ENCODE measurements at places on chromosomes 13 and 19.
A peak's percentile ranks its signal among the peaks of the same experiment; 100 is the strongest.

GRCh38 chr19:17936379-17936778 is 3.6 kb downstream of the CCDC124 start:
- no peak for DNase-seq

GRCh38 chr19:28843761-28844492 is 369.0 kb downstream of the UQCRFS1 start:
- DNase-seq, result no peak

DNA sequence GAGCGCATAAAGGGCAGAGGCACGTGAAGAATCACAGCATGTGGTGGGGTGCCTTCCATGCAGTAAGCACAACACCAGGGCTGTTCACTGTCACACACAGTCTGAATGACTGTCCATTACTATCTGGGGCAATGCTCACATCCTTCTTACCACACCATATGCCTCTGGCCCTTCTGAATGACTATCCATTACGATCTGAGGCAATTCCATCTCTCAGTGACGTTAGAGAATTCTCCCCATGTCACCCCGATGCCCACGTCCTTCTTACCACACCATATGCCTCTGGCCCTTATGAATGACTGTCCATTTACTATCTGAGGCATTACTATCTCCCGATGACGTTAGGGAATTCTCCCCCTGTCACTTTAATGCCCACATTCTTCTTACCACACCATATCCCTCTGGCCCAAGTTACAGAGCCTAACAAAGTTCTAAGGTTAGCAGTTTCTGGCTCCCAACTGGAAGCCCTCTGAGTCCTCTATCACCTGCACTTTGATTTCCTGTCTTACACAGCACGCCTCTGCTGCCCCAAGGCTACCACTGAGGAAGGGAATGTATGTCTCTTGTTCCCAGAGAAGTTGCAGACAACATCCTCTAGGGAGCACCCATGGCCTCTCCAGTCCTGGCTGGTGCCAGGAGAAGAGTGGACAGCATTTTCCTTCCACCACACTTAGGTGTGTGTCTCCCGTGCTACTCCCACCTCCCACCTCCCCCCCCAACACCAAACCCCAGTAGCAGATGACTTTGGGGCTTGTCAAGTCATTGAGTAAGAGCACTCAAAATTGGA is 154.8 kb downstream of the COG6 start:
- no peak for DNase-seq

GRCh38 chr13:32889986-32890565 is 126.1 kb upstream of the KL start:
- DNase-seq, result no peak

DNA sequence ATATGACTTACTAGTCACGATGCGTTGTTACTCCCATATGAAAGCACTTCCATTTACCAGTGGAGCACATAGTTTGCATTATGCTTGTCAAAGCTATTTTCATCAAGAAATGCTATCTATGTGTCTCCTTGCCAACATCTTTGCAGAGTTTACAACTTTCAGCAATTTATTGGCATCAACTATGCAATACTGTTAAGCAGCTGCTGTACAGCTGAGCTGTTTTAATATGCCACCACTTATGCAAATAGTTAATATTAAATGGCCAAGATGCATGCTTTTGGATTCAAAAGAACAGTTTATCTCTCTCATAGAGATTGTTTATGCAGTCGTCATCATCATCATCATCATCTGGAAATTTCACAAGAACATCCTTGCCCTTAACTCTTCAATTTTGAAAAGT is 67.9 kb upstream of the KLF5 start:
- no peak for DNase-seq

GRCh38 chr13:76029088-76029487 is 393.0 kb downstream of the LMO7 start:
- DNase-seq, result no peak

- peak; percentile 50 for DNase-seq
These were observed 7.0 kb upstream of the REXO1 start for GRCh38 chr19:1855040-1855827.

- DNase-seq, result no peak
These were observed 6.2 kb upstream of the SMG9 start for GRCh38 chr19:43760941-43761340.

DNA sequence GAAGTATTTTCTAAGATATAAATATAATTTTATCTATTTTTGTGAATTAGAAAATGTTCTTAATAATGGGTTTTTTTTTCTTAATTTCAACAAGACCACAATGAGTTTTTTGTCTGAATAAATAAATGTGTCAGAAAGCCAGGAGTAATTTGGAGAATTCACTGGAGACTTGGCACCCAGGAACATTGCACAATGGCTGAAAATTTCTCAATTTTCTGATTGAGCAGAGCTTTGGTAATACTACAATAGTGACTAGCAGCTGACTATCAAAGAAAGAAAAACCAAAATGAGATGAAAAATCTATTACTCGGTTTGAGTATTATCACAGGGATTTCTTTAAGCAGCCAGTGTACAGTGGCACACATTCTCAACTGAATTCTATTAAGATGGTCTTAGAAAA is 394.4 kb upstream of the PCDH20 start:
- no peak for DNase-seq

GRCh38 chr13:35983206-35983605 is 148.0 kb downstream of the DCLK1 start:
- DNase-seq, result no peak

DNA sequence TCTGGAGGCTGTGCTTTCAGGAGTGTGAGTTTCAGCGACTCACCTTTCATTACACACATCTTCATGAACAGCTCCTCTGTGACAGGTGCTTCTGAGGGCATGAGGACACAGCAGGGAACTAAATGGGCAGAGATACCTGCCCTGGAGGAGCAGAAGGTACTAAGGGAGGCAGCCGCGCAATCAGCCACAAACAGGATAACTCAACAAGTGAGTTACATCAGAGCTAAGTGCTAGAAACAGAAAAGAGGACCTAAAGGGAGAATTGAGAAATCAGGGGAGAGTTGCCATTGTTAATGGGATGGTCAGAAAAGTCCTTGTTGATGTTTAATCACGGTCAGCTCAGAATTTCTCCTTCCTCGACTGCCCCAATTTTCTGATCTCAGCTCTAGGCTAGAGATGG is 42.5 kb downstream of the SYDE1 start:
- DNase-seq, result no peak

GRCh38 chr19:49064029-49064629 is 489 bp downstream of the NTF4 start:
- DNase-seq, result no peak

- DNase-seq, result no peak
These were observed 64.2 kb downstream of the SOX1 start for GRCh38 chr13:112131081-112131712.

DNA sequence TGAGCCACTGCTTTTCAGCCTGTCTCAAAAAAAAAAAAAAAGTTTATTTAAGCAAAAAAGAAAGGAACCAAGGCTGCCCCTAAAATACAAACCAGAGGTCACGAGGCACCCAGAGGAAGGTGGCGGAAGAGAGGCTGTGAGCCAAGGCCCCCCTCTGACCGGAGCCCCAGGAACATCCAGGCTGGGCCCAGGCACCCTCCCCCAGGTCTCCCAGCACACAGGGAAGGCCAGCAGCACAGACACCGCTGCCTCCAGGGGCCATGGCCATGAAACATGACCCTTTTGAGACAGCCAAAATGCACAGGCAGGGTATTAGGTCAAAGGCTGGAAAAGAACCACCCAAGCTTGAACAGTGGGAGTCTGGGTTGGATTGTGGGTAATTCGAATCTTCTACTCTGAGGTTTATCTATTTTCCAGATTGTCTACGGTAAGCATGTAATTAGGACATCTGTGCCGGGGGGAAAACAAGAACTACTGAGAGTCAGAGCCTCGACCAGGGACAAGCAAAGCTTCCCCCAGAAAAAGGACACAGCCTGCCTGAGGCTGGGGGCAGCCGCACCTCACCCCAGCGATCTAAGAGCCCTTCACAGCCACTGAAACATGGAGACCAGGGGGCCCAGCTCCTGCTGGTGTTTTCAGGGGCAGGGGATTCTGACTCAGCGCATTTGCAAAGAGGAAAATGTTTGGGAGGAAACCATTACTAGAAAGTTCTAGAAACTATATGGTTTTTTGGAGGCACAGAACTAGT is 8.4 kb downstream of the PEX11G start:
- DNase-seq, result no peak

- DNase-seq, result no peak
These were observed 48.1 kb upstream of the PCDH9 start for GRCh38 chr13:67278235-67278634.

DNA sequence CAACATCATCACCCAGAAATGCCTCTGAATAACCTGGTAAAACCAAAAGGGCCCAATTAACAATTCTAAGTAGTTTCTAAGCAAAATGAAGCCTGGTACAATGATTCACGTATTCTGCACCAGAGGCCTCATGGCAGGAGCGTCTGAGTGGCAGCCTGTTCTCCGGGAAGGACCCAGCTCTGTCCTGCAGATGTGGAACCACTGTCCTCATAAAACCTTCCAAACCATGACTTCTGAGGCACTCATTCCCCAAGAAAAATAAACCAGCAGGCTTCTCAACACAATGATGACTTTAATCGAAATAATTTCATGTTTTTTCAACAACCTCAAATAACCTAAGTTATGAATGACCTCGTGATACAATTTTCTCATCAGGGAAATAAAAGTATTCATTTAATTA is 89.9 kb downstream of the STK24 start:
- DNase-seq, result no peak

DNA sequence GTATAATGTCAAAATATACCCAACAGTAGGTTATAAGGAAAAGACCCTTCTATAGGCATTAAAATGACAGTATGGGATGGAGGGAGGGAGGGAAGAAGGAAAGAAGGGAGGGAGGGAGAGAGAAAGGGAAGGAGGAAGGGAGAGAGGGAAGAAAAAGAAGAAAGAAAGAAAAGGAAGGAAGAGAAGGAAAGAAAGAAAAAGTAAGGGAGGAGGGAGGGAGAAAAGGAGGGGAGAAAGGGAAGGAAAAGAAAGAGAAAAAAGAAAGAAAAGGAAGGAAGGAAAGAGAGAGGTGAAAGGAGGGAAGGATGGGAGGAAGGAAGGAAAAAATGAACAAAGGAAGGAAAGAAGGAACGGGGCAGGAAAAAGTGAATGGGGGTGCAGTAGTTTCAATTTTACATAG is 35.3 kb upstream of the CACNA1A start:
- no peak for DNase-seq

- no peak for DNase-seq
These were observed 142.5 kb downstream of the DCLK1 start for GRCh38 chr13:35988648-35989081.

GRCh38 chr19:47765523-47766358 is 12.8 kb upstream of the SELENOW start:
- peak; percentile 33 for DNase-seq

DNA sequence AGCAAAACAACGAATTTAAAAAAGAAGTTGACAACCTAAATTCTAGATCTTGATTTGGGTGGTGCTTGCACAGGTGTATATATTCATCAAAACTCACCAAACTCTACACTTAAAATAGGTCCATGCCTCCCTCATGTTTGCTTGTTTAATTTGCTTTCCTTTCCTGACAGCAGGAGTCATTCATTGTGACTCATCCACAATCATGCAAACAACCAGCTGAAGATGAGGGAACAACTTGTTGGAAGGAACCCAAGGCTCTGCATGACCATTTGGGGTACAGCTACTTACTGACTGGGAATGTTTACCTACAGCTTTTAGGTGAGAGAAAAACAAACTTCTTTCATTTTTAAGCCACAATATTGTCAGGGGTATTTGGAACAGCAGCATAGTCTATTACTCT is 96.6 kb downstream of the RXFP2 start:
- no peak for DNase-seq

DNA sequence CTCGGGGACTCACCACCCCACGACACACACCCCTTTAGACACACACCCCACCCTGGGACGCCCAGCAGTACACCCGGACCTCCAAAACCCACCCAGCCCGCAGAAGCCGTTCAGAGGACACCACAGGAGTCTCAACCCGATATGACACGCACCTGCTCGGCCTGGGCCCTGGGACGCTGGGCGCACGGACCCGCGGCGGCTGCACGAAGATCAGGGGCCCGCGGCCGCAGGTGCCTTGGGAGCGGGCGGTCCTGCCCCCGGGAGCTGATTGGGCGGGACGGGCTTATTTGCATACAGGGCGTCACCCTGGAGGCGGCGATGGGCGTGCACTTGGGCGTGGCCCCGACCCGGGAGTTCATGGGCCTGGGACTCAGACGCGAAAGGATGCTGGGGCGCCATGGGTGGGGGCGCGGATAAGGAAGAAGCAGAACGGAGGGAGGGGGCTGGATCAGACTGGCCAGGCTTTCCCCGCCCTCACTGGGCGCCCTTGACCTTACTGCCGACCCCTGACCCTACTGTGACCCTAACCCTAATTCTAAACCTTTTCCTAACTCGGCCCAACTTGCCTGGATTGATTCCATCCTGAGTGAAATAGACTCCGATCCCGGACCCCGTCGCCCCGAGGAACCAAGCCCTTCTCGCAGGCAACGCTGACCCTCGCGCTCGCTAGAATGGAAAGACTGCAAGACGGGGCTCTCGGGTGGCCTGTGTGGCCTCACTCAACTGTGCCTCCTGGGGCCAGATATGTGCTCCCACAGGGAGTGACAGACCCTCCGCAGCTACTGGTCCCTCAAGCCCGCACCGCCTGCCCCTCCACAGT is at the start of gene MEF2B:
MEF2B (minus strand) TSS at position 211 of the 820 bp plus-strand sequence. CDS start 19,528 bp downstream, outside the sequence.
- DNase-seq, result peak; percentile 80

GRCh38 chr13:25840931-25841330 is 210.9 kb downstream of the SHISA2 start:
- no peak for DNase-seq

DNA sequence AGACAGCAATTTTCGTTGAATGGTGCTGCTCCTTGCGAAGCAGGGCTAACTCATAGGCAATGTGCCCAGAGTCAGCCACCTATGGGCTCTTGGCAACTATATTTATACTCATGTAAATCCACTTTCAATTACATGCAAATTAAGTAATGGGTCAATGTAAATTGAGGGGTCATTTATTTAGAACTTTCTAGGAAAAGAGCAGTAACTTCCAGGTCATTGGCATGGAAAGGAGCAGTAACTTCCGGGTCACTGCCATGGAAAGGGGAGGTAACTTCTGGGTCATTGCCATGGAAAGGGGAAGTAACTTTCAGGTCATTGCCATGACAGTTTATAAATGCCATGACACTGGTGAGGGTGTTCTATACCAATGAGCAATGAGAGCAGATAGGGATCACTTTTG is 11.6 kb downstream of the KLK4 start:
- DNase-seq, result no peak
